Stimulated activated CD8-positive, alpha-beta memory T cell treated with anti-CD3 and anti-CD28 coated beads, Interleukin-7, amount 100 ng/mL, for 48 hours (primary cell): ENCODE measurements at places on chromosomes 6 and 20.

DNA sequence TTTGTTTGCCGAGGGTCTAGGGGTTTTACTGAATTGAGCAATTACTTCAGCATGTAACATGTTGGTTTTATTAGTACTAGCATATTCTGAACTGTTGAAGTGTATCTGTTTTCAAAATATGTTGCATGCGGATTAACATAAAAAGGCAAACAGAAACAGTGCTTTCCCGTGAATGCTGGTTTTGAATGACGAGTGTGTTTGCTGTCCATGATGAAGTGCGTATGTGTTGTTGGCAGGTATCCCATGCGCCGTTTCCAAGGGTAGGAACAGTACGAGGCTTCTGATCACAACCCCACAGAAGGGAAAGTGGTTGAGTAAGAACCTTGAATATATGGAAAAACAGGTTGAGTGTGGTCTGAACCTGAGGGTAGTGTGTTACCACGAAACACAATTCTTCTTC lies 232.9 kb downstream of the SAMD5 start:
- no peak for DNase-seq

GRCh38 chr20:11044561-11044960 lies 370.8 kb upstream of the JAG1 start:
- no peak for DNase-seq

DNA sequence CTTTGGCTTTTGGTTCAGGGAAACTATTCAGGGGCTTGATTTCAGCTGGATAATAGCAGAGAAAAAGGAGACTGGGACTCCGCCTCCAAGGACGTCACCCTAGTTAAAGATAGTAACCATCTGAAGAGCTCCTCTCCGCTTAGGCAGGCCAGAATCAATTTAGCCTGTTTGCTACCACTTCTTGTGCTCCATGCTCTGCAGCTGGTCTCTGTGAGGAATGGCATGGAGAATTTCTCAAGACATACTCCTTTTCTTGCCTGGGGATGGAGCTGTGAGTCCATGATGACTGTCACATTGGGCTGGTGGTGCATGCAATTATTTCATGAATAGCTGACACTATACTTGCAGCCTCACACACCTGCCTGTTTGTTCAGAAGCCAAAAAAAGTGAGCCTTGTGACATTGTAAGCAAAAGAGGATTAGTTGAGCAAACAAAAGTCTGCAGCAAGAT lies 61.4 kb downstream of the TXLNB start:
- DNase-seq, result no peak

DNA sequence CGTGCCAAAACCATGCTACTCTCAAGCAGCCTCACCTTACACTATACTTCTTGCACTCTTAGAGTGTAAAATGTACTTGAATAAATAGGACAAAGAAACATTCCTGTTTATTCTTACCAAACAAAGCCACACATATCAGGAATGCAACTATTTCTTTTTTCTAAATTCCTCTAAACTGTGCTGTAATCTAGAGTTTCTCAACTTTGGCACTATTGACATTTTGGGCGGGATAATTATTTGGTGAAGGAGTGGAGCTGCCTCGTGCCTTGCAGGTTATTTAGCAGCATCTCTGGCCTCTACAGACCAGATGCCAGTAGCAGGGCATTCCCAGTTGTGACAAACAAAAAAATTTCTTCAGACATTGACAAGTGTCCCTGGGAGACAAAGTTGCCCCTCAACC lies 86.9 kb downstream of the PHACTR1 start:
- no peak for DNase-seq

- no peak for DNase-seq
Measured at GRCh38 chr20:59102841-59103299, 60.3 kb upstream of the PRELID3B start.

GRCh38 chr6:107413966-107414645 lies 45.3 kb downstream of the PDSS2 start:
- DNase-seq, result no peak

- no peak for DNase-seq
Measured at GRCh38 chr20:9279918-9280401, 211.1 kb downstream of the PLCB4 start.

DNA sequence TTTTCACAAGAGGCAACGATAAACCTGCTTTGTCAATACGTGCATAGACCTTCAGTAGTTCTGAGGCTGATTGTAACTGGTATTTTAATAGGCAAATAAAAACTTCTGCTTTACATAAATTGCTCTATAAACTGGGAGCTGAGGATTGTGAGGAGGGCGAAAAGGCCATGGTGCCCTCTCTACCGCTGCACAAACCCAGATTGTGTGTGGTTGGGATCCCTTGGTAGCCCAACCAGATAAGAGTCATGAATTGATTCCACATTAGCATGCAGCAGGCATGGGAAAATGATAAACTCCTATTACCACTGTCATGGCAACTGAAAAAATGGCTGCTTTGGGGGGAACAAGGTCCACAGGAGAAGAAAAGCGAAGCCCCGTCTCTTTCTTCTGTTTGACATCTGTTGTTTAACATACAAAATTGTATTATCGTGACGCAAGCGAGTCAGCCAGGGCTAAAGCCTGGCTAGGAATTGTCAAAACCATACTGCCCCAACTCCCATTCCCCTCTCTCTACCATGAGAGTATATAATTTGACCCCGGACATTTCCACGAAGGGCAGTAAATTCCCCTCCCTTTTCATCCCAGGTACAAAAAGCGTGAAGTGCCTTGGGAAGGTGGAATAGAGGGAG lies 157.8 kb upstream of the SALL4 start:
- DNase-seq, result no peak

- no peak for DNase-seq
Measured at GRCh38 chr20:62671765-62672164, 29.5 kb downstream of the SLCO4A1 start.

GRCh38 chr6:36493319-36493718 lies 50.5 kb downstream of the KCTD20 start:
- DNase-seq, result no peak
